Activated CD8-positive, alpha-beta memory T cell treated with anti-CD3 and anti-CD28 coated beads for 24 hours (primary cell): ENCODE measurements at places on chromosomes 7 and 10.

- DNase-seq, result no peak
These were observed 43.0 kb upstream of the RPA3 start for GRCh38 chr7:7761340-7761973.

GRCh38 chr7:33091111-33091531, 18.1 kb downstream of the RP9 start:
- no peak for DNase-seq

DNA sequence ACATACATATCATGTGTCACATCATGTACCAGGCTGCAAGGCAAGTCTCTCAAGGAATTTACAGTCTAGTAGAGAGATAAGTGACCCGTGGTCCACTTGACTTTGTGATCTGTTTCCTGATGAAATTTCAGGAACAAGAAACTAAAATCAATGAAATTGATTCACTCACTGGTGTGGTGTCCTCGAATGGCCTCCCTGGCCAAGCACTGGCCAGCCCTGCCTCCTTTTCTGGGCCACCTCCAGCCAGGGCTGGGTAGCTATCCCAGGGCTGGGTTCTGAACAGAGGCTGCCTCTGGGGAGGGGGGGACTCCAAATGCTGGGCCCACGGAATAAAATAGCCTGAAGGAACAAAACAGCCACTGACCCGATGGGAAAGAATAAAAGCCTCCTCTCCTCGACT, 182.2 kb downstream of the HERPUD2 start:
- no peak for DNase-seq

DNA sequence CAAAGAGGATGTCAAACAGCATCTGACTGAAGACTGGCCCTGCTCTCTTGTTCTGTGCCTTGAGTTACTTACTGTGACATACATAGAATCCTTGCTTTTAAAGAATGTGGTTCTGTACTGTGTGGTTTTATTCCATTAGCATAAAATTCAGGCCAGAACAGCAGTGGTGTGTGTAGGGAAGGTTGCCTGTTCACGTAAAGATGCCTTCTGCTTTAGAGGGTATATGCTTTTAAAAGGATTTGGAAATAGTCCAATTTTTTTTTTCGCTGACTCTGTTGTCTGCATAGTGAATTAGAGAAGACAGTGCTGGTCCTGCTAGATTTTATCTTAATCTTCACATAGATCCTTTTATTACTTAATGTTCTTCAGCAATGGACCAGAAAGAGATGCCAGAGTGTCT, 470.8 kb upstream of the SEMA3A start:
- DNase-seq, result no peak

DNA sequence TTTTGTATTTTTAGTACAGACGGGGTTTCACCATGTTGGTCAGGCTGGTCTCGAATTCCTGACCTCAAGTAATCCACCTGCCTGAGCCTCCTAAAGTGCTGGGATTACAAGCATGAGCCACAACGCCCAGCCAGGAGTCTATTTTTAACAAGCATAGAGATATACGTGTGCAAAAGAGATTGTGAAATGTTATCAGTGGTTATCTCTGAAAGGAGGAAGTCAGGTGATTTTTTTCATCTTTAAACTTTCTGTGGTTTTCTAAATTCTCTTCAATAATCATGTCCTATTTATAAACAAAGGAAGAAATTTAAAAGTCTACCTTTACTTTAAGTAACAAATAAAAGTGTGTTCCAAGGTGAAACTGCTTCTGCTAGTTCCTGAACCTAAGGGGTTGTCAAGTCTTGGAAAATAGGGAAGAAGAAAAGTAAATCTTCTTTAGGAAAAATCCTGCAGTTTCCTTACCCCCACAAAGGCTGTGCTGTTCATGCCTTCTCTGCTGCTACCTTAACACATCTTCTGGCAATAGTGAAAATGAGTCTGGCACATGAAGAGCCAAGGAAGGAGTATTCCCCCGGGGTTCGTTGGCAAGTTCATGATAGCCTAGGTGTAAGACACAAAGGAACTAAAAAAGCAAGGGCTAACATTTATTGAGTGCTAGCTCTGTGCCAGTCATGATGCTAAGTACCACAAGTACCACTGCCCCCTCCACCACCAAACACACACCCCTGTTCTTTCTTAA, 51.1 kb downstream of the CYP26A1 start:
- DNase-seq, result no peak

DNA sequence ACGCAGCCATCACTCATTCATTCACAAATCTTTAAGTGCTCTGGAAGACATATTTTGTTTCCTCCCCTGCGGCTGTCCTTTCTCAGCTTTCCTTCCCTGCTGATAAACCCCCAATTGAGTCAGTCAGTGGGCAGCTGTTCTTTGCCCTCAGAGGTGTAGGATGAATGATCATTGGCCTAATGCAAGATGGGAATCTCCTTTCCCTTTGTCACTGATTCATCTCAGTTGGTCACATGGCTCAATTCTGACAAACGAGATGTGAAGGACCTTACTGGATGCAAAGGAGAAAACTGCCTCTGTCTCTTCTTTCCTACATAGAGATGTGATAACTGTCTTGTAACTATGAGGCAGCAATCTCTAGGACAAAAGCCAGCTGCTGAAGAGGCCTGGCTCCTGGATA, 44.6 kb downstream of the COL28A1 start:
- DNase-seq, result no peak

DNA sequence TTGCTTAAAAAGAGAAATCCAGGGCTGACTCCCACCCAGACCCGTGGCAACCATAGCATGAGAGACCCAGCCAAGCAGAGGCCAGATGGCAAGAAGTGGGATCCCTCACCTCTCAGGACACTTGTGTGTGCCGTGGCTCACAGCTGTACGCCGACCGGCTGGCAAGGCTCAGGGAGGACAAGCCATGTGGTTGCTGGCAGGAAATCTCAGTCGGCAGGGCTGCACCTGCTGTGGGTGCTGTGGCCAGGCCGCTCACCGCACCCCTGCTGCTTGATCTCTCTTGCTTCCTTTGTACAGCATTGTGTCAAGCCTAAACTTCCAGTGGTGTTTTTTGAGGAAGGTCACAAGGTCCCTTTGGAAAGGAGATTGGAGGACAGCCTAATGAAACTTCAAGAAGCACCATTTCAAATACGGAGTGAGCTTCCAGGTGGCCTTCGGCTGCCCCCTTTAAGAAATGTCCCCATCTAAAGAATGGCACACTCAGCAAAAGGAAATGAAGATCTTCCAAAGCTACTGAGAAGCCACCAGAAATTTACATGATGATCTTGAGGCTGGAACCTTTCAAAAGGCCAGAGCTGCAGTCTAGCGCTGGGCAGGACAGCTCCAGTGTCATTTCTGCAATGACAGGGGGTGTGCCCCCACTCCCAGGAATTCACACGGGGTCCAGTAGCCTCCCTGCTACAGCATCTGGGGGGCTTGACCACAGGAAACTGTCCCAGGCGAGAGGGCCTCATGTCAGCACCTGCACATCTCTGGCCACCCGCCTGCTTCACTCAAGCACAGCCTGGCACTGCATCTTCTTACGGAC, 409.0 kb upstream of the MGMT start:
- no peak for DNase-seq

DNA sequence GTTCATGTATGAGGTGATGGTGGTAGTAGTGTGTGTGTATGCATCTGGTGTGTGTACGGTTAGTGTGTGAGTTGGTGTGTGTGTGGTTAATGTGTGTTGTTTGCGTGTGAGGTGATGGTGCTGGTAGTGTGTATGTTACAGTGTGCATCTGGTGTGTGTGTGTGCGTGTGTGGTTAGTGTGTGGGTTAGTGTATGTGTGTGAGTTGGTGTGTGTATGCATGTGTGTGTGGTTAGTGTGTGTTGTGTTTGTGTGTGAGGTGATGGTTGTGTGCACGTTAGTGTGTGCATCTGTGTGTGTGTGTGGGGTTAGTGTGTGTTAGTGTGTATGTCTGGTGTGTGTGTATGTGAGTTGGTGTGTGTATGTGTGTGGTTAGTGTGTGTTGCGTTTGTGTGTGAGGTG, 153.0 kb downstream of the ACTR3B start:
- DNase-seq, result no peak

- DNase-seq, result no peak
These were observed 105.4 kb upstream of the FAM133B start for GRCh38 chr7:92695308-92696261.
